ENCODE measurements at places on chromosomes 1 and 21.

DNA sequence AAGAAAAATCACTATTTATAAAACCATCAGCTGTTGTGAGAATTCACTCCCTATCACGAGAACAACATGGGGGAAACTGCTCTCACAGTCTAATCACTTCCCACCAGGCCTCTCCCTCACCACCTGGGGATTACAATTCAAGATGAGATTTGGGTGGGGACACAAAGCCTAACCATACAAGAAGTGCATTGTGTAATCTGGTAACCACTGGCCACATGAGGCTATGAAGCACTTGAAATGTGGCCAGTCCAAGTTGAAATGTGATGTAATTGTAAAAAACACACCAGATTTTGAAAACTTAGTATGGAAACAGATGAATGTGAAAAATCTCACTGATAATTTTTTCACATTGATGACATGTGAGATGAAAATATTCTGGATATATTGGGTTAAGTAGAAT lies 293.8 kb downstream of the TTLL7 start:
- DNase-seq = no peak

GRCh38 chr1:231778009-231778719 lies 151.6 kb downstream of the DISC1 start:
- no peak for DNase-seq

GRCh38 chr1:212713465-212714136 lies 14.0 kb upstream of the BATF3 start:
- no peak for DNase-seq

DNA sequence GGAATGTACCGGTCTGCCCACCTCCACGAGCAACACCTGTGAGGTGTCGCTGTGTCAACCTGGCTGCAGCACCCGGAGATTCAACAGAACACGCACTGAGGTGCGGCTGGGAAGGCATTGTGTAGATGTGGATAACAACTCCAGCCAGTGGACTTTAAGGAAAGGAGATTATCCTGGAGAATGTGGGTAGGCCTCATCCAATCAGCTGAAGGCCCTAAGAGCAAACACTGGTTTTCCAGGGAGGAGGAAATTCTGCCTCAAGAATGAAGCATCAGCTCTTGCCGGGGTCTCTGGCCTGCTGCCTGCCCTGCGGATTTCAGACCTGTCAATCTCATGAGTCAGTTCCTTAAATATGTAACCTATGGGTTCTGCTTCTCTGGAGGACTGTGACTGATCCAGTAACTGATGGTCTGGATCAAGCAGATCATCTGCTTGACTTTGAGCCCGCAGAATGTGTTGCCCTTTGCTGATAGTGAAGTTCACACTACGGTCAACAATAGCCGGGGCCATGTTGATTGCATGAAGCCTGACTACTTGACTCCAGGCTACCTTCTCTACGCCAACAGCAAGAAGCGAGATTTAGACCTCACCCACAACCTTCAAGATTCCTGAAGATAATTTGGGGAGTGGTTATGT lies 15.9 kb upstream of the PRDM15 start:
- no peak for DNase-seq

DNA sequence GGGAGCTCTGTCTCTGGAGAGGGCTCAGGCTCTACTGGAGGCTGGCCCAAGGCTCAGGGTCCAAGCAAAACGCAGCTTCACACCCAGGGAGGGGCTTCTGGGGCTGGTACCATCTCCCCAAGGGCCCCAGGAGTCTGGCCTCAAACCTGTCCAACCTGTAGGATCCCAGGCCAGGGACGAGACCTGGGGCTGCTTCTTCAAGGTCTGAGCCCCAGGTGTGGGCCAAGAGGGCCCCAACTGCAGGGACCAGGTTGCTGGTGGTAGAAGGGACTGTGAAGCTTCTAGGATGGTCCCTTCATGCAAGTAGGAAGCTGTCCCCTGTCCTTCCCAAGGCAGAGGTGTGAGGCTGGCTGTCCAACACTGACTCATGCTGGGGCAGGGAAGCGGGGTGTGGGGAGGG lies 7.8 kb upstream of the MMEL1 start:
- no peak for DNase-seq

GRCh38 chr1:114521396-114522263 lies 10.6 kb upstream of the TRIM33 start:
- DNase-seq = no peak

DNA sequence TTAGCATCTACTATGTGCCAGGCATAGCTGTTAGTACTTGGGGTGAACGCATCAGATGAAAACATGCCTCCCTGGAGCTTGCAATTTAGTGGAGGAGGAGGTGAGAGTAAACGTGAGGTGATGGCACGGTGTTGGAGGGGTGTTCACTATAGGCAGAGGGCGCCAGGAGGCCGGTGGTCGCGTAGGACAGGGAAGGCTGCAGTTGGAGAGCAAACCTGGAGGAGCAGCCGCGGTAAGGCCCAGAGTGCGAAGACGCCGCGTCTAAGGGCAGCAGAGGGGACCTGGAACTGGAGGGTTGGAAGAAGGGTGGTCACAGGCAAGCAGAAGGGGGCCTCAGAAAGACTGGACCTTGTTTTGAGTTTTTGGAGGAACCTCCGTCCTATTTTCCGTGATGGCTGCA lies 30.2 kb upstream of the TRIM17 start:
- DNase-seq = no peak

DNA sequence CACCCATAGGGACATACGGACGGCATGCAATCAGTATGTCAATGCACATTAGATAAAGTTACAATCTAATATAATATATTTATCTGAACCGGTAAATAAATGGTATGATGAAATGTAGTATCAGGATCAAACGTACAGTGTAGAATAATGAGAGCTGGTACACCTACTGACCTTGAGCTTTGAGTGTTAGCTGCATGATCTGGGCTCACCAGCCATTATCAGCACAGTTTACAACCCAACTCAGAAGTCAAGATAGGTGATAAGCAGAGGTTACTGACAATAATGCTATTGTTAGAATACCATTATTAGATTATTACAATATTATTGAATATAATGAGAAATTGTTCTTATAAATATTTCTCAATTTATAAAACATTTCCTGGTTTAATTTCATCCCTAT lies 103.0 kb upstream of the ESRRG start:
- DNase-seq = no peak

GRCh38 chr1:42851960-42852607 lies 5.7 kb downstream of the ZNF691 start:
- no peak for DNase-seq

- no peak for DNase-seq
Observed at GRCh38 chr1:226095286-226095685, 32.8 kb downstream of the H3-3A start.
